CD4-positive, alpha-beta T cell treated with Interleukin-6 at 100 ng/mL for 8 hours (primary cell): ENCODE measurements at places on chromosomes 3 and 15.
A peak's percentile ranks its signal among the peaks of the same experiment; 100 is the strongest.

GRCh38 chr15:66703540-66703941, 1.5 kb downstream of the SMAD6 start:
- no peak for DNase-seq

GRCh38 chr15:49215768-49216739, 46.0 kb downstream of the GALK2 start:
- DNase-seq: no peak

DNA sequence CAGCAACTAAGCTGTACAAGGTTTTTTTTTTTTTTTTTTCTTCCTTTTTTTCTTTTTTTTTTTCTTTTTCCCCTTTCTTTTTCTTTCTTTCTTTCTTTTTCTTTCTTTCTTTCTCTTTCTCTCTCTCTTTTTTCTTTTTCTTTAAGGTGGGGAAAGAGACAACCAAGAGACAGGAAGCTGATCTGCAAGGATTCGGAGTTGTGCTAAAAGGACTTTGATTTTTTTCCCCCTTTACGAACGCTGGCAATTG, 148 bp downstream of the RBMS3 start:
- DNase-seq: no peak

GRCh38 chr15:67216859-67217258, 37.6 kb downstream of the AAGAB start:
- DNase-seq: no peak

- DNase-seq: no peak
Measured at GRCh38 chr3:73060302-73060723, 1.1 kb upstream of the EBLN2 start.

DNA sequence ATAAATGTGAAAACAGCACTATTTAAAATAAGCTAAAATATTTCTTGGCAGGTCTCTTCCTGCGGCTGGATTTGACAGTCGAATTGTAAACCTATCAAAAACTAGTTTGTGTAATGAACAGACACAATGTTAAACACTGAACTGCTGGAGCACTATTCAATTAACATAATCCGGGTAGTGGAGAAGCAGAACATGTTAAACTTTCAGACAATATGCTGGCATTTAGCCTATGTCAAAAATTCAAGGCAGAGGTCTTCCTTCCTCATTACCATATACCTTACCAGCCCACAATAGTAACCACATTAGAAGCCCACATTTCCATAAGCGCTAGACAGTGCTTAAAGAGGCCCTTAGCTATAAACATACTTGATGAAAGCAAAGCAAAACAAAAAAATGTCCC, 1042.9 kb downstream of the ROBO1 start:
- no peak for DNase-seq

DNA sequence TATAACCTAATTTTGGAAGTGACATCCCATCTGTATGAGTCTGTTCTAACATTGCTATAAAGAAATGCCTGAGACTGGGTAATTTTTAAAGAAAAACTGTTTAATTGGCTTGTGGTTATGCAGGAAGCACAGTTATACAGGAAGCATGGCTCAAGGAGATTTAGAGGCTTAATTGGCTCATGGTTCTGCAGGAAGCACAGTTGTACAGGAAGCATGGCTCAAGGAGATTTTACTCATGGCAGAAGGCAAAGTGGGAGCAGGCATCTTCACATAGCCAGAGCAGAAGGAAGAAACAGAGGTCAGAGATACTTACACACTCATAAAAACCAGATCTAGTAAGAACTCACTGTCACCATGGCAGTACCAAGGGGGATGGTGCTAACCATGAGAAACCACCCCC, 193.1 kb upstream of the ADAMTS9 start:
- no peak for DNase-seq

DNA sequence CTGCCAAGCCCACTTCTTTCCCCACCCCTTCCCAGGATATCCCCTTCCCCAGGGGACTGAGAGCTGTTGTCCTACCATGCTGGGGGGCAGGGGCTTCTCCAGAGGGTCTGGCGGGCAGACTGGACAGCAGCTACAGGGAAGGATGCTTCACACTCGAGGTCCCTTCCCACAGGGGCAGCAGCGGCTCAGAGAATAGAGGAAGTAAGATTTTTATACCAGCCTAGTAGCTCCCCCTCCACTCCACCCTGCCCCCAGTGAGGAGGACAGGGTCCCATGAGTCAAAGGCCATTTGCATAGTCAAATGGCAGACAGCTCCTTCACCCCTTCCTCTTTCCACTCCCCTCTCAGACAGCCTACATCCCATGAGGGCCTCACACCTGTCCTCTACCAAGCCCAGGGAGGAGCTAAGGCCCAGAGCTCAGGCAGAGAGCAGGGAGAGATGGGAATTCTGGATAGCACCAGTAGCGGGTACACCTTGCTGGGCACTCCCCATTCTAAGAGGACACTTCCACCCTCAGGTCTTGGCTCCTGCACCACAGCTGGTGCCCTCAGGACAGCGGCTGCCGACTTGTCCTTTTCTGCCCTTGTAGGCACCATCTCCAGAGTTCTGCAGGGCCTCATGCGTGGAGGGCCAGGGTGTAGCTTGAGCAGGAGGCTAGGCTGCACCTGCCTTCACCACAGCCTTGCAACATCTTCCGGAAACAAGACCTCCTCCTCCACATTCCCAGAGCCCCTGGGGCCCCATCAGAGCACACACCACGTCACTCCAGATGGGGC, at the start of gene TLR9:
Gene TLR9 (minus strand): TSS at position 194 of the 777 bp plus-strand sequence. CDS start 116 bp downstream, at position 78.
- no peak for DNase-seq

GRCh38 chr15:85274315-85275050, 105.9 kb upstream of the AKAP13 start:
- DNase-seq: no peak

GRCh38 chr15:69820819-69821218, 276.9 kb downstream of the TLE3 start:
- DNase-seq: no peak

DNA sequence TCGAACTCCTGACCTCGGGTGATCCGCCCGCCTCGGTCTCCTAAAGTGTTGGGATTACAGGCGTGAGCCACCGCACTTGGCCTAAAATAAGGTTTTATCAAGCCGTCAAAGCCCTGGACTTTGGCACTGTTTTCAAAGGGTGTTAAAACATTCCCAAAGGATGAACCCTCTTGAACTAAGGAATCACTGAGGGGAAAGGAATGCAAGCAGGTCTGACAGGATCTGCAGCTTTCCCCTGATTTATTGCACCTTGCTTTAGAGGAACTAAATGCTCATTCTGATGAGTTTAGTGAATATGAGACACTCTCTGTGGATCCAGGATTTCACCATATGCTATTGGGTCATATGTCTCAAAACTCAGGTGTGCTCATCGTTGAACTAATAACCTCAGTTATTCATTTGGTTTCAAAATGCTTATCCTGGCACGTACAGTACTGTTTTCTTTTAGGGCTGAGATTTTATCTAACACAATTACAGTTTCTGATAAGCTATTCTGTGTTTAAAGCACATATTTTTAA, 63.0 kb upstream of the TSC22D2 start:
- DNase-seq: no peak

DNA sequence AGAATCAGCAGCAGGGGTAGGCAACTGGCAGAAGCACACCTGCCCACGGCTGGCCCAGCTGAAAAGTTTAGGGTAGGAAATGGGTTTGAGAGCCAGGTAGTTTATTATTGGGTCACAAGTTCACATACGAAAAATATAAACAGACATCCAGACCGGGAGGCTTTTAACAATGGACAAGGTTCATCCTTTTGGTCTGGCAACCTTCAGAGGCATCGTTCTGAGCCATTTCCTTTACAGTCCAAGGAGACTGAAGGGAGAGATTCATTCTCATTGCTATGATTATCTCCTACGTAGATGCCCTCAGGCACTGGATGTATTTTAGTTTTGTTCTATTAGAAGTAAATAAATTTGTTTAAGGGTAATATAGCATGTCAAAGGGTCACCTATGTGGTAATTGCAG, 248.0 kb upstream of the THBS1 start:
- DNase-seq: no peak

DNA sequence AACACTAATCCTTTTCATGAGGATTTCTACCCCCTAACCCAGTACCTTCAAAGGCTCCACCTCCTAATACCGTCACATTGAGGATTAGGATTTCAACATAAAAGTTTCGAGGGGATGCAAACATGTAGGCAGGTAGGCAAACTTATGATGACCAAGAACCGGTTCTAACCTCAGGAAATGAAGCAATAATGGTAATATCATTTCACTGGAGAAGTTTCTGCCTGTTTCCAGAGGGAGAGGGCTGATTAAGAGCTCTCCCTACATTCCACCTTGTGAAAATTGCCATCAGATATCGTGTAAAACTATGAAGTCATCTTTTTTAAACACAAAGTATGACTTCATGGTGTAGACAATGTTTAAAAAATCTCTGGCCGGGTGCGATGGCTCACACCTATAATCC, 31.6 kb downstream of the NKIRAS1 start:
- DNase-seq: no peak

- DNase-seq: no peak
Measured at GRCh38 chr15:100667405-100668347, 65.3 kb downstream of the ASB7 start.

DNA sequence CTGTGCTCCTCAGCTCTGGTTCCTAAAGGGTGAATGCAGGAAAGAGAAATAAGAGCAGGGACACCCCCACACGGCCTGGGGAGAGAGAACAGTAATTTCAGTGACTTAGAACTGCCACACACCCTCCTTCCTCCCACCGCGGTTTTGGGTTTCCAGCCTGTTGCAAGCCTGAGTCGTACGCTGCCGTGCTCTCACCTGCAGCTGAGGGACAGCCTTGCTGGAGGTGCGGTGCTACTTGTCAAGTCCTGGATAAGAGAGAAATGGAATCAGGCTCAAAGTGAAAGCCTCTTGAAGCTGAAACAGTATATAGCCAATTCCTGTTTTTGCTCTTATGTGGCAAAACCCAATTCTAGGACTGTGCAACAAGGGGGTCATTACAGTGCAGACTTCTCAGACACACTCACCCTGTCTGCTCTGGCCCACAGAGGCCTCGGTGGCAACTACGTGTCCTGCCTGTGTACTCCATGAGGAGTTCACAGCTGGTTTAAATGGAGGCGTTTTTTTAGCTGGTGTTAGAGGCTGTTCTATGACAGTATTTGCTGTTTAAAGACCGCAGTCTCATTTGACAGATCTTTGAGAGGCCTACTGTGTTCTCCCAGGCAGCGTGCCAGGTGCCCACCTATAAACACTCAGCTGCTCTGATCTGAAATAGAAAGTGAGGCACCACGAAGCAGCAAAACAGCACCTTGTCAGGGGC, 42.9 kb downstream of the TBC1D2B start:
- DNase-seq: peak; percentile 82

DNA sequence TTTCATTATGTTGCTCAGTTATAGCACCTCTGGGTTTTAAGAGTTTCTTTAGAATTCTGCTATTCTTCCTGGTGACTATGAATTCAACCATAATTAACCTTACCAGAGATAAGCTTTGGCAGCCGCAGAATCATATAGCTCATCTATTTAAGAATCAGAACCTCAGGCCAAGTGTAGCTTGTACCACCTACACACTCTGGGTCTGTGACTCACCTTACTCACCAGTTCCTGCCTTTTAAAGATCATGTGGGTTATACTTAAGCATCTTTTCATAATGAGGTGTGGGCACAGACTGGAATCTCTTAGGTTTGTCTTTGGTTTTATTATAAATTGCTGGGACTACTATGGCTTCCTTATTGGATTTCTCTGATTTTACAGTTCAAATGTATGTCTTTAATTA, 21.9 kb downstream of the CDV3 start:
- no peak for DNase-seq

DNA sequence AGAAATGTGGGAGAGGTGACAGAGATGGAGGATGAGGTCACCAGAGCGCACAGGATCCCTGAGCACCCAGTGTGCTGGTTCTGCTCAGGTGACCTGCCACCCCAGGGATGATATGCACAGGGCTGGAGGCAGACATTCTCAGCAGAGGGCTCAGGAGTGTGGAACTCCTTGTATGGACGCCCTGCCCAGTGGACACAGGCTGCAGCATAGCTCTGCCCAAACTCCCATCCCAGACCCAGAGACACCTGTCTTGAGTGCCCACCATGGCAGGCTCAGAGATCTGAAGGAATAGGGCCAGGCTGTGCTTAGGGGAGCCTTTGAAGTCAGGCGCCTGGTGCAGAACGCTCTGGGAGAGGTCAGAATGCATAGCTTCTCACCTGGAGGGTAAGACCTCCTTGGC, 47.3 kb downstream of the PPCDC start:
- no peak for DNase-seq

DNA sequence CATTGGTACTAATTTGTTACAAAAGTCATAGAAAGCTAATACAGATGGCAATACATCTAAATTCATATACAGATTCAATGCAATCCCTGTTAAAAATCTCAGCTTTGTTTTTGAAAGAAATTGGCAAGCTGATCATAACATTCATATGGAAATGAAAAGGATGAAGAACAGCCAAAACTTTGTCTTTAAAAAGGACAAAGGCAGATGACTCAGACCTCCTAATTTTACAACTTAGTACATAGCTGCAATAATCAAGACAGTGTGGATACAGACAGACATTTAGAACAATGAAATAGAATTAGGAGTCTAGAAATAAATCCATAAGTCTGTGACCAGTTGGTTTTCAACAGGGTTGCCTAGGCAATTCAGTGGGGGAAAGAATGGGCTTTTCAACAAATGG, 63.3 kb downstream of the AQP9 start:
- DNase-seq: no peak

GRCh38 chr3:34284959-34285826, 486.8 kb downstream of the PDCD6IP start:
- no peak for DNase-seq

- DNase-seq: no peak
Measured at GRCh38 chr3:188881954-188882641, 289.7 kb upstream of the TPRG1 start.

DNA sequence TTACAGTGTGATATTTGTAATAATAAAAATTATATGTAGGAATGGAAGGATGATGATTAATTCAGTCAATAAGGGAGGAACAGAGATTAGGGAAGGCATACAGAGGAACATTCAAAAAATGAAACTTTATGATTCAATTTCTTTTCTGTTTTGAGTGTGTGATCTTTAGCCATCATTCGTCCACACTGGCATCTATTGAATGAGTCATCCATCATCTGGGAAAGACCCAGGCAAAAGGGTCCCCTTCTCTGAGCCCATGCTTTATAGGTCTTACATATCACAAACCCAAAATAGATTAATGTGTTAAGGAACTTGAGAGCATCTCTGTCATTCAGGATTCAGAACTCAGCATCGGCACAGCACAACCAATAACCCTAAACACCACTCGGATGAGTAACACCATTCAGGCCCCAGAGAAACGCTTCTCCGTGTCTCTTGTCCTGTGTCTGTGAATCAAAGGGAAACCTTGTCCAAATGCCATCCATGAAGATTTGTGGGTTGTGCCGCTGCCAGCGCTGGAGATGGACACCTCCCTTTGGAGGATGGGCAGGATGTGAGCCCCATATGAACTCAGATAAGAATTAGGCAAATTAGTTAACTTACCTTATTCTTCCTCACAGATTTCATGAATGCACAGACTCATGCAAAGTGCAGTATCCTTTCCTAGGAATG, 21.7 kb upstream of the TPM1 start:
- no peak for DNase-seq

DNA sequence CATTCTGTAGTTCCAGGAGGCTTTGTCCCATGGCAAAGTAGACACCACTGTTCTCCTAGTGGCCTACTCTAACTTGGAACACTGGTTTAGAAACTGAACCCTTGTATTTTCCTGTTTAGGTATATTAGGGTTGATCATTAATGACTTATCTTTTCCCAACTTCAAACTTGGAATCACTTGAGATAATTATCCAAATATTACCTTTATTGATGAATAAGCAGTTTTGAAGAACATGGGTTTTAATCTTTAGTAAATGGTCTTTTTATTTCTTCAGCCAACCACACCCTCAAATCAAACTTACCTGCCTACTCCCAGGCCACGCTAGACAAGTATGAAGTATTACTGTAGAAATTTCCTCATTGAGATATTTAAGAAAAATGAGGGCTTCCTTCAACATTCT, 6.5 kb upstream of the P3H2 start:
- no peak for DNase-seq

GRCh38 chr3:160981217-160981938, 123.8 kb downstream of the B3GALNT1 start:
- DNase-seq: no peak
